ENCODE measurements at places on chromosomes 3 and 15.
A peak's percentile ranks its signal among the peaks of the same experiment; 100 is the strongest.

DNA sequence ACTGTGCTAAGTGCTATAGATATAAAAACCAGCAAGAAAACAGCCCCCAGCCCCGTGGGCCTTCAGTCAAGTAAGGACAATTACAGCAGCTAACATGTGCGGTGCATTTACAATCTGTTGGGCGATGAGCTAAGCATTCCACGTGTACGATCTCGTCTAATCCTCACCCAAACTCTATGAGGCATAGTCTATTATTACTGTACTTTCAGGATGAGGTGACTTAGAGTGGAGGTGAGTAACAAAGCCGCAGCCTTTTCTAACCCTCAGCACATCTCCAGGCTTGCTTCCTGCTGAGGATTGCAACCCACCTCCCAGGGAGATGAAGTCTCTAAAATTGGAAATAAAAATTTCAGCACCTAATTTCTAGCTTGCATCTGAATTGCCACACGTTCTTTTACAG is 53.2 kb upstream of the MCF2L2 start:
- peak; percentile 60 for DNase-seq

- peak; percentile 64 for DNase-seq
These were observed 64.3 kb downstream of the FNDC3B start for GRCh38 chr3:172103724-172104123.

GRCh38 chr3:146914409-146914808 is 309.3 kb upstream of the PLSCR5 start:
- DNase-seq: peak; percentile 6

GRCh38 chr3:184486614-184487013 is 75.0 kb upstream of the EPHB3 start:
- peak; percentile 28 for DNase-seq

DNA sequence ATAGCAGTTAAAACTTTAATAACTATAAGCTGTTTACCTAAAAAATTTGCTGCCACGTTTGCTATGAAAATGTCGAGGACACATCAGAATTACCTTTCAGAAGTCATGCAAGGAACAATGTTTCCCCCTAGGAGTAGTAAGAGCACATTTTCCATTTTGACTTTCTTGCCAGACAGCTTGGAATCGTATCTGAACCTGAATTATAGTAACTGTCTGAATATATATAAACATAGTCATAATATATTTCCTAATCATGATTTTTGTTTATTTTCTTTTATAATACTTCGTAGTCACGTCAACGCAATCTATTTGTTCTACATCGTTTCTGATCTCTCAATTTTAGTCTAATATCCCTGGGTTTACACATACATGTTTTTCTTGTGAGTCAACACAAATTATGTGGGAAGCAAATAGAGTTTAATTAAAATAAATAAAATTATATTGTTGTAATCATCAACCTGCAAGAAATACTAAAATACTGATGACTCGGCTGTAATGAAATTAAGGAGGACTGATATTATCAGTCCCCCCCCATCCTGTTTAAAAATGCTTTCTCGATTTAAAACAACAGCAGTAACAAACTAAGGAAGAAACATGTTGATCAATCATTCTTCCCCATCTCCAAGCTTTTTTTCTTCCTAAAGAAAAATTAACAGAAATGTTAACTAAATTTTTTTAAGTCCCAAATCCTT is 78.4 kb downstream of the MME start:
- no peak for DNase-seq

DNA sequence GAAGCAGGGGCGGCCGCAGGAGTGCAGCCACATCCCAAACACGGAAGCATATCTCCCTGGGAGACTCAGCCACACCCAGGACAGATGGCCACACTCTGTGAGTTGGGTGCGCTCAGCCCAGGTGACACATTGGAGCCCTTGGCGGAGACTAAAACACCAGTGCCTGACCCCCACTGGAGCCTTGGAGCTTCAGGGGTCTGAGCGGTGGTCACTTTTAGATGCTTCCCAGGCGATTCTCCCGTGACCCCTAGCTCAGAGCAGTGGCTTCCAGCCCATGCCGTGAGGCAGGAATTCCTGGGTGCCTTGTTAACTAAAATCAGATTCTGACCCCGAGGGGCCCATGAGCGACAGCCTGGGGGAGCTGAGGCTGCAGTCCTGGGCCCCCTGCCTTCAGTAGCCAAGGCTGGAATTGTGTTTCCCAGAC is 54.5 kb downstream of the PLXNA1 start:
- no peak for DNase-seq

DNA sequence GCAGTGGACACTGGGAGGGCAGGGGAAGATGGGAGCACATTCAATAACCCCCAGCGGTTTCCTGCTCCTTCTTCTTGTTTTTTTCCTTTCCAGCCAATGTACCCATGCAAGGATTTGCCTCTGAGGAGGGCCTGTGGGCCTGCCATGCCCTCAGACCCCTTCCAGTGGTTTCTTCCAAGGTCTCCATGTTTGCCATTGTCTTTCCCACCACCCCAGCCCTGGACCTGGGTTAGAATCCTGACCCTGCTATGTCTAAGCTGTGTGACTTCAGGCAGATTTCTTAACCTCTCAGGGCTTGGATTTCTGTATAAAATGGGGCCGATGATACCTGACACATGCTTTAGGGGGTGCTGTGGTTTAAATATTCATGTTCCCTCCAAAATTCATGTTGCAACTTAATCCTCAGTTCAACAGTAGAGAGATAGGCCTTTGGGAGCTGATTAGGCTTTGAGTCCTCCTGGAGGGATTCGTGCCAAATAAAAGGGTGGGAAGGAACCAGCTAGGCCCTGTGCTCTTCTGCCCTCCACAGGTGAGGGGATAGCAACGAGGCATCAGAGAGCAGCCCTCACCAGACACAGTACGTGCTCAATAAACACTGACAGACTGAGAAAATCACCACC is 46.3 kb upstream of the FLNB start:
- peak; percentile 63 for DNase-seq

- DNase-seq: no peak
These were observed 63.2 kb upstream of the HES1 start for GRCh38 chr3:194072691-194073279.

DNA sequence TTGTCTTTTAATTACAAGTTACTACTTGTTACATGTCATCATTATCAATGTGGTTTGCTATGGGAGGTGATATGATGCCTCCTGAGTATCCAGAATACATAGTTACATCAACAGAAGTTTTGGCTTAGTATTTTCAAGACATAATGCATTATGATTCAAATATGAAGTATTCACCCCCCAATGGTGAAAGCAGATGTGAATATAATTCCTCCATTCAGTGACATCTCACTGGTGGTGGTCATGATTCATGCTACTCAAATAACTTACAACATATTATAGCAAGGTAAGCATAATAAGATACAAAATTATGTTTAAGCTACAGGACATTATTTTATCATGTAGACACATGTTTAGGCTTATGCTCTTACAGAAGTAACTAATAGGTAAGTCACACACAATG is 34.9 kb upstream of the TTBK2 start:
- DNase-seq: peak; percentile 78

- DNase-seq: peak; percentile 50
These were observed 157.8 kb downstream of the IL1RAP start for GRCh38 chr3:190671658-190672057.

GRCh38 chr3:23203708-23204330 is 692 bp downstream of the UBE2E2 start:
- DNase-seq: peak; percentile 14

- DNase-seq: peak; percentile 98
These were observed 49.5 kb downstream of the CYP11A1 start for GRCh38 chr15:74317820-74318375.

- peak; percentile 36 for DNase-seq
These were observed 871.8 kb upstream of the NR2F2 start for GRCh38 chr15:95458721-95459120.

DNA sequence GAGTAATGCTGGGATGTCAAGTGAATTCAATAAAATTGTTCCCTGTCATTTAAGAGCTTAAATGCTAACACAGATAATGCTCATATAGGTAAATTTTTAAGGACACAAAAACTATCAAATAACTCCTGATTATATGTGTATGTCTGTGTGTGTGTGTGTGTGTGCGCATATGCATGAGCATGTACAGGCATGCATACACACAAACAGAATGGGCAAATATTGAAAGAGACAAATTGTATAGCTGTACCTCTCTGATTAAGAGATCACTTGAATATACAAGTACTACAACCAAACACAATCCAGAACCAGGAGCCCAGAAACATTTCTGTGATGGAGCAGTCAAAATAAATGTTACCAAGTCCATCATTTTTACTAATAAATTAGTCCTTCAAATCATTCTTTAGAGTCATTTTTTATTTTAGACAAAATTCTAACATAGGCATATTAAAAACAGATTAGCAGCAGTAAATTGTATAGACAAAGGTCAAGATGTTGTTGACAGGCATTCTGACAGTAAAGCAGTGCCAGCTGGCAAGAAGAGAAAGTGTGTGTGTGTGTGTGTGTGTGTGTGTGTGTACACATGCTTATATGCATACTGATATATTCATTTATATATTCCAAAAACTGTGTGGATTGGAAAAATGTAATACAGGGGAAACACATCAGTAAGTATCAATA is 145.3 kb downstream of the CD47 start:
- DNase-seq: no peak

GRCh38 chr15:39797407-39797806 is 14.8 kb upstream of the FSIP1 start:
- DNase-seq: no peak

DNA sequence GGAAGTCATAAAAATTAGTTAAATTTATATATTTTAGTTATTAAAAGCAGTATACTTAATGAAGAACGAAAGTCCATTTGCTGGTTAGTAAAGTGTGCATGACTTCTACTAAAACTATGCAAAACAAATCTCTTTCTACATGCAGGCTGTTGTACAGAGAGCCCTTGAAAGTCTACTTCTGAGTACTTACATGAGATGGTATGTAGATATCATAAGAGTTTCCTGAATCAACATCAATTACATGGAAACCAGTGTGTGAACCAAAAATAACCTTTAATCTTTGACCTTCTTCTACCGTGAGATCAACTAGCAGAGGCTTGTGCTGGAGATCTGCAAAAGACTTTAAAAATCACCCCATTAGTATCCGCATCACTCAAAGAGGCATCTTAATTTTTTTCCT is 42.1 kb upstream of the SLC2A2 start:
- DNase-seq: no peak

DNA sequence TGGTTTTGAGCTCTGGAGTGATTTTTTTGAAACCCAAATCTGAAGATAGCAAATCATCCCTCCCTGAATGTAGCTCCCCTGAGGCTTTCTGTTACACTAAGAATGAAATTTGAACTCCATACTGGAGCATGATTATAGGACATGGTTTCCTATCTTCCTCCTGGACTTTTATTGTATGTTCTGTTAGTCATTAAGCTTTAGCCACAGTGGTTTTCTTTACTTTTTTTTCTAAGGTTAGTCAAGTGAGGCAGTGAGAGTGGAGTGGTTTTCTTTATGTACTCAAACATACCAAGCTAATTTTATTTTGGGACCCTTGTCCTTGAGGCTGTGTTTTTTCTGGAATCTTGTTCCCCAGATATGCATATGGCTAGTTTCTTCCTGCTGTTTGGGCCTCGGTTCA is 55.2 kb upstream of the FRMD4B start:
- peak; percentile 23 for DNase-seq

DNA sequence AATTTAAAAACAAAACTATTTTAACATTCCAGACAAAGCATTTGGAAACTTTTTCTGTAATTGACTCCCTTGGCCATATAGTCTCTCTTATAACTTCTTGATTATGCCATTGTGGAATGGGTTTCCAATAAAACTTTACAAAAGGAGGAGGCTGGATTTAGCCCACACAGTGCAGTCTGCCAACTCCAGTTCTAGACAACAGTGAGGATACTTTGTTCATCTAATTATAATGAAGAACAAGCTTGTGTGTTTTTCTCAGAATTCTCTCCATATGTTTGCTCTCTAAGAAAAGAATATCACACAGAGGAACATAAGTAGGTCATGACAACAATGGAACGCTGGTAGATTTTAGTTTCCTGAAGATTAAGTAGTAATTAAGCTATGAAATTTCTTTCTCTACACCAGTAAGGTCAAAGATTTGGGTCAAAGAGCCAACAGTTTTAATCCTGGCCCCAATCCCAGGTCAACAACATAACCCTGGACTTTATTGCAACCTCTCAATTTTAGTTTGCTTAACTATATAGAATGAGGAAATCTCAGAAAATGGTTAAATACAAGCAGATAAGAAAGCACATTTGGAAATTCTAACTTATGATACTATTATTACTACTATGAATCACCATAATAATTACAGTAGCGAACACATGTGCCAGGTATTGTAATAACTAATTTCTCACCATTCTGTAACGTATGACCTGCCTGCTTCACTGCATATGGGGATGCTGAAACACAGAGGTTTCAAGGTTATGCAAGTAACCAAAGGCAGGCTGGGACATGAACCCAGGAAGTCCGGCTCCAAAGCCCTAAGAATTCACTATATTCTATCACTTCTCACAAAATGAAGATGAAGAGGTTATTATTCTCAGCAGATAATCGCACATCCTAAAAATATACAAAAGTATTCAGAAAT is 65.7 kb downstream of the TJP1 start:
- DNase-seq: no peak

DNA sequence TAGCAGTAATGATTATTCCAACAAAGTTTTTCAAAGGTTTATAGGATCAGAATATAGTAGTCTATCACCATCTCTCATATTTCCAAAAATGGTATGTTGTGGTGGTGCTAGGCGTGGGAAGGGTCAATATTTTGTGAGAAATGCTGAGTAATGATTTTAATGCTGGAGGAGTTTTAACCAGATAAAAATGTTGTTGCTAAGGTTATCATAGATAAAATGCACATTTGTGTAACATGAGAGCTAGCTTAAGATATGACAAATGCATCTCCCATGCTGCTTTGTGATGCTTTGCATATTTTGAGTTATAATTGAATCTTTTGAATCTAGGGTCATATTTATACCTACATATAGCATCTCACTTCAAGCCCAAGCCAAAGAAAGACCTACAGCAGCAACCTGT is 103.9 kb upstream of the ROBO1 start:
- DNase-seq: peak; percentile 41

DNA sequence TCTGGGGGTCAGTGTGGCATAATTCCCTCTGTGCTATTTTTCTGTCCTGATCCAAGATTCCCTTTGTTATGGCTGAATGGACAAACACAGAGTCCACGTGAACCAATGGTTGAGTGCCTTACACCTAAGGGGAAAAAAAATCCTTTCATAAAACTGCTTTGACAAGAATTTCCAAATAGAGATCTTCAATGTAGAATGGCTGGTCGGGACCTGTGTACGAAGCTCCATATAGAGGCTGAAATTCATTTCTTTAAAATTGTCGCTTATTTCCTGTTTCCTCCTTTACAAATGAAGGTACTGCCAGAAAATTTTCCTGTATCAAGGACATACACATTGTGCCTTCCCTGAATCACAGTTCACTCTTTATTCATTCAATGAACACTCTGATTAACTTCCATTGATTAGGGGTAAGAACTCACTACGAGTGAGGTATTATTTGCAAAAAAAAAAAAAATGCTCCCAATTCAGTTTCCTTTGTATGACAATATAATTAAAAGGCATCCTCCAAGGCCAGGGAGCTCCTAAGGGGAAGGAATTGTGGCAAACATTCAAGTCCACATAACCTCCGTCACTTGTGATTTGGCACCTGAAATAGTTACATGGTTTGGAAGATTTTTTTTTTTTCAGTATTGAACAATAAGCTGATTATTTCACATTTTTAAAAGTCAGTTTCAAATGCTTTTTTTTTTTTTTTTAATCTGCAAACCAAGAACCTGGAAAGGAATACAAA is 293.8 kb downstream of the MEX3B start:
- no peak for DNase-seq

Measured in fibroblast of skin of right quadriceps (primary cell).